ENCODE measurements at places on chromosomes 5 and 9. TPM values are rescaled to one million over a fixed set of nuclear protein-coding genes. Genes with fewer than 3 reads are reported as not detected.

DNA sequence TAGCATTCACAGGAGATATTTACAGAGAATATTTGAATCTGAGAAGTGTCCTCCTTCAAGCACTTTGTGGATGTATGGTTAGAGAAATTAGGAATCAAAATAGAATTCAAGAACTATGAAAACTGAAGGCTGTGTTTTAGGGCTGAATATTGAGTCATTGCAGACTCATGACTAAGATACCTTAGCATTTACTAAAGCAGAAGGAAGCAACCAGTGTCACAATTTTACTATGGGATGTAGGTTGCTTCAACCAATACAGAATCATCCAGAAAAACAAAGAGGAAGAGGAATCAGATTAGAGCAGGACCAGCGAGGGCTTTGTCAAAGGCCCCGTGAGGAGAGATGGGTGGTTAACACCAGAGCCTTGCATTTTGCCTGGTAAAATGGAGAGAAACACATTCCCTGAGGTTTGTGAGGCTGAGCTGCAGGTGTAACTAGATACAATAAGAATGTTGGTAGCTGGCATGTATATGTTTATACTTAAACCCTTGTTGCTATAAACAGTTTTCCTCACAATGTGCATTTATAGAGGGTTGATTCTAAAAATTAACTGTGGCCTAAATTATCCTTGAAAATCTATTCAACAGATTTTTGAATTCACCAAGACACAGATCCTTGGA is 518.1 kb downstream of the AGTPBP1 start:
- H3K36me3 ChIP-seq = no peaks in the 10 kb centered on the region
- no peaks in the 10 kb centered on the region for H3K4me1 ChIP-seq
- no peaks in the 10 kb centered on the region for H3K27me3 ChIP-seq
- no peak overlapping the region for H3K4me3 ChIP-seq
- H3K27ac ChIP-seq = no peak overlapping the region
- DNase-seq = no peak

Gene FAT2
- under 0.01 TPM for total RNA-seq

Gene PCAT7
- 1.1 TPM for total RNA-seq

DNA sequence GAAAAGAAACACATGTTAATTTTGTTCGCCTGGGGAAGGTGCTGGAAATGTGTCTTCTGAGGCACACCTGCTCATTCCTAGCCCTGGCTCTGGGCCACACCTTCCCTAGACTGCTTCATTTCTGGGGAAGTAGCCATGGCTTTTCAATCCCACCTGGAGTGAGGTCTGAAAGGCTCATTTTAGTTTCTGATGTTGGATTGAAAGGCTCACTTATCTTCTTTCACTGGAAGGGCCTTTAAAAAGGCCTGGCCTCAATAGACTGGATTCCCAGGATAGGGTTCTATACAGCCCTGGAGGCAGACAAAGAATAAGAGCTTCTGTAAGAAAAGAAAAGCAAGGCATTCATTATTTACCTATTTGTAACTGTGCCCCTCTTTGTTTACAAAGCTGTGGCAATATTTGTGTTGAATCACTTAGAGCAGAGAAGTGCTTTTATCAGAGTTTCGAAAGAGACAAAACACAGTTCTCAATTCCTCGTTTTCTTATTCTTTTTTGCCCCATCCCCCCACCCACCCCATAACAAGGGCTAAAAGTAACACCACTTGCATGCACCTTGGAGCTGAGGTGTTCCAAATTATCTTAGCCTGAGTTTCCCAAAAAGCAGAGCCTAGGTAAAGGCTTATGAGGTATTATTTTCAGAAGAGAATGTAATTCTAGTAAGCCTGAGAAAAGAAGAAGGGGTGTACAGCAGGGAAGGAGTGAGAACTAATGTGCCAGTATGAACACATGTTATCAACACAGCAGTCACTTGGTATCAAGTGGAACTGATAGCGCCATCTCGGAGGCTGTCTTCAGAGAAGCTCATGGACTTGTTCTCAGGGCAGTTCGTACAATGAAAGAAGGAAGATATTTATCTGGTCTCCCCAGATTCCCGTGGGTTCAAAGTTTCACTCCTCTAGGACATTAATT is 413.1 kb downstream of the KCTD16 start:
- no peak overlapping the region for H3K27ac ChIP-seq
- no peaks in the 10 kb centered on the region for H3K4me1 ChIP-seq
- no peaks in the 10 kb centered on the region for H3K36me3 ChIP-seq
- no peak overlapping the region for H3K4me3 ChIP-seq
- H3K27me3 ChIP-seq = no peaks in the 10 kb centered on the region

DNA sequence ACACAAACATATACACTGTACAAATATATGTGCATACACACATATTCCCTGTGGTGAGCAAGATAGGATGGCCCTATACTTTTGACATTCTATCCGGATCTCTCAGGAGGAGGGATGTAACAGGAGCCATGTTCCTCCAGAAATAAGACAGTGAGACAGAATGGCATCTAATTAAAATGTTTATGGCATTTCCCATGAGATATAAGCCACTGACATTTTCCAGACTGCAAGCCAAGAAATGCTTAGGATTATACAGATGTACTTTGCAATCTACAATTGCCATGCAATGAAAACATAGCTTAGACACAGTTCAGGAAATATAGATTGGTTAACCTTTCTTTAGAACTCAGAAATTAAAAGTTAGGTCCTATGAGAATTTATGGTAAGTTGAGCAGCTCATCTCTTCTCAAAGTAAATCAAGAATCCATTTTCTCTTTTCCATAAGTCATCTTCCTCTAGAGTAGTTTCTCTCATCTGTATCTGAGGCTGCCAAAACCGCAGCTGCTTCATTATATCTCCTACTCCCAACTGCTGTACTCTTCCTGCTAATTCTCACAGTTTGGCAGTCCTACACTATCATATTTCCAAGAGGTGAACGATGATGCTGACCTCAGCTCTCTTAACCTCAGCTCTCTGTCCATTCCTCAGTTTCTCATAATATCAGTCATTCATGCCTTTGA is 1719.1 kb downstream of the MAT2B start:
- DNase-seq = no peak
- H3K36me3 ChIP-seq = no peaks in the 10 kb centered on the region
- H3K4me3 ChIP-seq = no peak overlapping the region

Measured in Peyer's patch (tissue), 4 donors.